ENCODE measurements at places on chromosomes 3 and 15.

DNA sequence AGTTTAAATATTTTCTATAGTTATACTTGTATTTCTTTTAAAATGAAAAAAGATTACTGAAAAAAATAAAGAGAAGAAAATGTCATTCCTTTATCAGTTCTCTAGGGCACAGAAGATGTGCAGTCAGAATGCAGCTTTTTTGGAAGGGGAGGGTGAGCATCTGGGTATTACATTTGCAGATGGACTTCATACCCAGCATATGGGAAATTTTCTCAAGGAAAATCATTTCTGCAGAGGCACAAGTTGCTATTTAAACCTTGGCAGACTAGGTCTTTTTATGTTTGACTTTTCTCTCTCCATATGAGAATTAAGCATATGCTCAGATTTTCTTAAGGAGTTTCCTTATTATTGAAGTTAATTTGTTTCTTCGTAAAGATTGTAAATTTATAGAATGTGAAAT is 39.5 kb upstream of the ZNF385D start:
- no peak for DNase-seq

DNA sequence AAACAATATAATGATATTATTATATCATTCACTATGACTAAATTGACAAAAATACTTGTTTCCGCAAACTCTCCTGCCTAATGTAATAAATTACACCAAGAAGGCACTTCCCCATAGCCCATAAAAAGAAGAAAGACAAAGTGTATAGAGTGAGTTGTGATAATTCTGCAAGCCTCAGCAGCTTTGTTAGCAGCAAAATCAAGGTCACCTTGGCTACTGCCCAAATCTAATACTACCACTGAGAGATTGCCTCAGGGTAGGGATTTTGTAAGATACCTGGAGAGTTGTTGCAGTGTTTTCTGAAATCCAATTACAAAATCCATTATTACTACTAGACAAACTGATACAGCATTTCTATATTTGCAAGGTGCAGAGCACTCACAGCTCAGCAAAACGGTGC is 503.5 kb downstream of the FGF12 start:
- no peak for DNase-seq

- no peak for DNase-seq
These were observed 170.1 kb downstream of the VPS8 start for GRCh38 chr3:184982076-184982475.

DNA sequence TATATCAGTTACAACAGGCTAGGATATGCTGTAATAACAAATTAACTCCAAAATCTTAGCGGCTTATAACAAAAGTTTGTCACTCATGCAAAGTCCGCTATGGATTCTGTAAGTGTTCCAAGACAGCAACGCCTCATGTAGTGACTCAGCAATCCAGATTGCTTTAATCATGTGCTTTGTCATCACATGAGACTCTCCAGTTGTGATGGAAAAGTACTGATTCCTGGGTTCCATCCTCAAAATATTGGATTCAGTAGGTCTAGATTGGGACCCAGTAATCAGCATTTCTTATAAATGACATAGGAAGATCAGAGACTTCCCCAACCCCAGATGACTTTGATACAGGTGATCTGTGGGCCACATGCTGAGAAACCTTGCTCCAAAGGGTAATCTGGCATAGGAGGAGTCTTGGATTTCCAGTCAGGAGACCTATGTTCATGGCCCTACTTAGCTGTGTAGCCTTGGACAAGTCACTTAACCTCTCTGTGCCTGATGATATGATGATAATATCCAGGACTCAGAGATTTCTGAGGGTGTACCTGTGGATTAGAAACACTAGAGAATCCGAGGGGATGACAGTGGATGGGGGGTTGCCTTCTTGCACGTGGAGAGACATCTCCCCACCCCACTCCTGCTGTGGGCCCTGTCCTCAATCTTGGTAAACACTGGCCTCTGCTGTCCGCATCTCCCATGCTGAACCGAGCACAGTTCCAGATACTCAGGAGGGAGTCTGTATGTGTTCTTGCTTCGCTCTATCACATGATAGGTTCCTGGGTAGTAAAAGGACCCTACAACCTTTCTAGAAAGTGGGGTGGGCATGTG is 65.5 kb downstream of the CORO2B start:
- peak; percentile 50 for DNase-seq

- no peak for DNase-seq
These were observed 619.8 kb upstream of the KCNMB2 start for GRCh38 chr3:177916461-177916860.

DNA sequence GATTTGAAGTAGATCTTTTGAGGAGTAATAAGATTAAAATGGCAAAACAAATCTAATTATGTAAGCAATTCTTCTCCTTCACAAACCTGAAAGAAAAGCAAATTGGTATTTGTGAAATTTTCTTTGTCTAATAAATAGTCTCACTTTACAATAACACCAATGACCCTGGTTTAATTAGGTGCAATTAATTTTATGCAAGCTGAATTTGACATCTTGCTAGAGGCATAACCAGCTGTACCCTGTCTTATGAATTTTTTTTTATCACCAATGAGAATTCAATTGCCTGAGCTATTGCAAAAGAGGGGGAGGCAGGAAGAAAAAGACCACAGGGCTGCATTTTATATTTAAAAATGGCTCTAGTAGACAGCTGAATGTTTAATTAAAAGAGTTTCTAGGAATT is 113.5 kb upstream of the IL12A start:
- no peak for DNase-seq

GRCh38 chr15:89888214-89888804 is 5.5 kb downstream of the AP3S2 start:
- peak; percentile 60 for DNase-seq

- no peak for DNase-seq
These were observed 250.4 kb downstream of the CLSTN2 start for GRCh38 chr3:140185375-140185774.

GRCh38 chr15:39332846-39333245 is 248.0 kb upstream of the THBS1 start:
- DNase-seq, result no peak

DNA sequence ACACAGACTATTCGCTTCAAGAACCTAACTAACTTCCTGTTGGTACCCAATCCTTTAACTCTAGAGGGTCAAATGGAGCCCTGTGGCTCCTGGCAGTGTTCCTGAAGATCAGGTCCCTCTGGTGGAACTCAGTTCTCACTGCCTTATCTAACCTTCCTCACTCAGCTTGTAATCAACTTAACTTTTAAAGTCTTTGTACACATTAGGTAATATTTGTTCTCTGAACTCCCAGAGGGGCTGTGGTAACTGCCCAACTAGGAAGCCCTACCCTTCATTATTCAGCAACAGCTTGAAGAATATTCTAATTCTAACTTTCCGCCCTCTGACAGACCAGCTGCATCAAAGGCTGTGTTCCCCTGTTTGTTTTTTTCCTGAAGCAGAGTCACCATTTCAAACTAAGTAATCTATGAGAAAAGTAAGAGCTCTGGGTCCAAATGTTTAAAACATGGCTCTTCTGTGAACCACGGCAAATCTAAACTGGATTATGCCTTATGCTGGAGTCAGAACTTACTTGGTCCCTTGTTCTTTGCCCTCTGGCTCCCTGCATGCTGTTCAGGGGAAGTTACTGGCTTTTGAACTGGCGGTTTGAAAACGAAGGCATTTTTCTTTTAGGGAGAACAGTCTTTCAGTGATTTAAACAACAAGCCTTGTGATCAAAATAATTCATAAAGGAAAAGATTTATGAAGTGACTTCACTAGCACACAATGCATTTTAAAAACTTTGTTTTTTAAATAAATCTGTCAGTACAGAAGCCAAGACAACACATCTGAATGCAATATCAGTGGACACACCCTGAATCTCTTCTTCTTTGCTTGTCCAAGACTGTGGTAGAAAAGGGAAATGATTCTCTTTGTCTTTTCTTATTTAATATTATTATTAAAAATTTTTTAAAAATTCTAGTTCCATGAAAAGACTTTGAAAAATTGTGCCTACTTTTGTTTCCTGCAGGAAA is 365.6 kb downstream of the TIGIT start:
- DNase-seq, result no peak

DNA sequence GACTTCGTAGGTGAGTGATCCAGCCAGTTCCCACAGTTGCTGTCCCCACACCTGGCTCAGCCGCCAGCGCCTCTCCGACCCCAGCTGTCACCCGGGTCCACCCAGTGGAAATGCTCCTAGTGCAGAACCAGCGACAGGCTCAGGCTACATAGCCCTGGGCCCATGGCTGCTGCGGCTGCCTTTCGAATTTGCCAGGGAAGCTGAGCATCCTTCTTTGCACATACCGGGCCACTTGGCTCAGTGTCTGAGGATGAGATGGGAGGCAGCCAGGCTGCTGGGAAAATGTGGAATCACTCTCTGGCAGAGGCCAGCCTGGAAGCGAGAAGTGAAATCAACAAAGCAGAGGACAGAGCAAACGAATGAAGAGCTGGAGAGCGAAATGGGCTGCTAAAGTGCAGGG is 80.1 kb downstream of the ST8SIA2 start:
- no peak for DNase-seq

DNA sequence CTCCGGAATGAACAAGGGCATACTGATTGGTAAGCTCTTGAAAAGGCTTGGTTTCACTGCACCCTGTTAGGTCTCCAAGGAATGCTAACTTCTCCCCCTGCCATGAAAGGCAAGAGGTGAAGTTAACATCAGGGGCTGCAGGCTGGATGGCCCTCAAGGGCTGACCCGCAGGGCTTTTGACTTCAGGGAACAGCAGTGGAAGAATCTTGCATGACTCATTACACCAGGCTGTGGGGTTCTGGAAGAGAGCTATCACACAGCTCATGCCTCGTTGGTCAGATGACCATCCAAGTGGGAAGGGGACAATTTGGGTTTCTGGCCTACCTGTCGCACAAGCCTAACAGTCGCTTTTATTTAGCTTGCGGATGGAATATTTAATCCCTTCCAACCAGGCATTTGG is 23.6 kb upstream of the ATG7 start:
- DNase-seq, result no peak

DNA sequence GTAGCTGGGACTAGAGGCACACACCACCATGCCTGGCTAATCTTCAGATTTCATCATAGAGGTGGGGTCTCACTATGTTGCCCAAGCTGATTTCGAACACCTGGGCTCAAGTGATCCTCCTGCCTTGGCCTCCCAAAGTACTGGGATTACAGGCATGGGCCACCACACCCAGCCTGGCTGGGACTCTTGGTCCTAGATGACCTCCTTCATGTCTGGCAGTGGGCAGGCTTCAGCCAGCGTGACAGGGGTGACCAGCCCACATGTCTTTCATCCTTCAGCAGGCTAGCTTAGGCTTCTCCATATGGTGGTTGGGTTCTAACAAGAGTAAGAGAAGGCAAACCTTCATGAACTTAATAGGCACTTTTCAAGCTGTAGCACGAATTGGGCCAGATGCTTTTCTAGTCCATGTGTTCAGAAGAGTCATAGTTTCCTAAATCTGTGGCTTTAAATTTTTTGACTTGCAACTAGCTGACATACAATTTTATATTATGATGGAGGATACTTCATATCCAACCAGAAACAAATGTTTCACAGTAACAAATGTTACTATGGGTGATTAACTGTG is 7.6 kb downstream of the GPD1L start:
- no peak for DNase-seq

DNA sequence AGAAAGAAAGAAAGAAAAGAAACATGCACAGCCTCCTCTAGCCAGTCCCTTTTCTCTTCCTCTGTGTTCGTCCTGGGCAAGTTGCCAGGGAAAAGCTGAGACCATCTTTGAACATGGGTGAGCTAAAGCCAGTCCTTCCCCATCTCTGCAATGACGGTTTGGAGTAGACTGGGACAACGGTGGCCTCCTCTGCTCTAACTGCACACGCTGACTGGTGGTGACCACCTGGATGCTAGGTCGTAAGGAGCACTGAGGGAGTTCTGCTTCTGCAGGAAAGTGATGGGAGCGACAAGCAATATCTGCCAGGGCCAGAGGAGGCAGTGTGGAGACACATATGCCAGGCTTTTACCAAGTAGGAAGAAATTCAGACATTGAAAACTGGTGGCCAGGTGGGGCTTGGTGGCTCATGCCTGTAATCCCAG is 111.7 kb downstream of the NUP210 start:
- no peak for DNase-seq

GRCh38 chr15:63407612-63408011 is 26.0 kb upstream of the CA12 start:
- DNase-seq, result no peak

GRCh38 chr15:62324382-62324781 is 159.3 kb upstream of the C2CD4B start:
- no peak for DNase-seq

DNA sequence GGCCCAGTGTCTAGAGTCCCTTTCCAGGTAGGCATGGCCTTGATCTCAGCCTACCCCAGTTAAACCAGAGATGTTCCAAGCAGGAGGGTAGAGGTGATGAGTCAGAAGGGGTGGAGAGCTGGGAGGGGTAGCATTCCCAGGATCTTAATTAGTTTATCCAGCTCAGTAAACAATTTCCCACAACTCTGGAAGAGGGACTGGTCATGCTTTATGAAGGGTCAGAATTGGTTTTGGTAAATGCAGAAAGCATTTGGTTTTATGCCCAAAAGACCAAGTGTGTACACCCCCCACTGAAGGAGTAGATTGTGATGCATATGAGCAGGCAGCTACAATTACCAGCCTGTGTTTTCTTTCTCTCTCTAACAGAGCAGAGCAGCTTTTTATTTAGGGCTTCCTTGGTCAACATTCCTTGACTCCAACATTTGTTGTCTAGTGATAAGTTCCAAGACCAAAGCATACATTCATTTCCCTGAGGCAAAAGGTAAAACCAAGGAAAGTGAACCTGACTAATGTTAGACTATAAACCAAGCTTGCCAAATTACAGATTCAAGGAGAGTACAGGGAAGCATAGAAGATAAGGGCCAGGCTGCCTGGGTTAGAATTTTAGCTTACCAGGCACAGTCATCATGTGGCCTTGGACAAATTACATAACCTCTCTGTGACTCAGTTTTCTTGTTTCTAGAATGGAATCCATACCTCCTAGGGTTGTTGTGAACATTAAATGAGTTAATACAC is 17.6 kb downstream of the EXOSC7 start:
- no peak for DNase-seq

DNA sequence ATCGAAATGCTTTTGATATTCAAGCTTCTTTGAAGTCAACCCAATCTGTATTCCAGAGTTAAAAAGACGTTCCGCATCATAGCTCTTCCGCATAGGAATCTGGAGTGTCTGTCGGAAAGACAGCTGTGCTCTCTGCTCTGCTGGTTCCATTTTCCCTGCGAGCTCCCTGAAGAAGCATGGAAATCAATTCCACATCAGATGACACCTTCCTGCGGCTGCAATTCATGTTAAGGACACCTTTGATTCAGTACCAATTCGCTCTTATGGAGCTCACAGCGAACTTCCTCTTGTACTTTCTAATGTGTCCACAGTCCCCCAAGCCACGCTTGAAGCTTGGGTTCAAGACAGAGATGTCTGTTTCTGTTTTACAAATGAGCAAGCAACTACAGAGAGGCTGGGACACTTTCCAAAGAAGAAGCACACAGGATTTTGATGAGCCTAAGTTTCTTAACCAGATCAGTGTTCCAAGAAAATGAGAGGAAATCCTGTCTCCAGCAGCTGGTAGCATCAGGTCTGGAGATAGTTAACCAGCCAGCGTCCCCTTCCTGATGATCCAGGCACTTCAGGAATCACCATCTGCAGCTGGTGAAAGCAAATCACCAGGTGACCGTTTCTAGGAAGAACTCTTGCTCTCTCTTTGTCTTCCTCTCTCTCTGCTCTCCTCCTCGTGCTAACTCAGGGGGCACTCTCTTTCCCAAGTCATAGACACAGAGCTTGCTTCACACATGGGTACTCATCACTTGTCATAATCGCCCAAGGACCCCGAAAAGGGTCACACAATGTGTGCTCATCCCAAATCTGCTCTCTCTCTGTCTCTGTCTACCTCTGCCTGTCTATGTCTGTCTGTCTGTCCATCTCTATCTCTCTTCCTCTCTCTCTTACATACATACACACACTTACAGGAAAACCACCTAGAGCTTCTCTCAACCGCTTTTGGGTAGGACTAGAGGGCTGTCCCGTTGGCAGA is 281.8 kb downstream of the FAM43A start:
- DNase-seq, result no peak
